Adrenal gland (tissue), 19 donors: ENCODE measurements at places on chromosomes 1 and 21. TPM values are rescaled to one million over a fixed set of nuclear protein-coding genes. Genes with fewer than 3 reads are reported as not detected.

DNA sequence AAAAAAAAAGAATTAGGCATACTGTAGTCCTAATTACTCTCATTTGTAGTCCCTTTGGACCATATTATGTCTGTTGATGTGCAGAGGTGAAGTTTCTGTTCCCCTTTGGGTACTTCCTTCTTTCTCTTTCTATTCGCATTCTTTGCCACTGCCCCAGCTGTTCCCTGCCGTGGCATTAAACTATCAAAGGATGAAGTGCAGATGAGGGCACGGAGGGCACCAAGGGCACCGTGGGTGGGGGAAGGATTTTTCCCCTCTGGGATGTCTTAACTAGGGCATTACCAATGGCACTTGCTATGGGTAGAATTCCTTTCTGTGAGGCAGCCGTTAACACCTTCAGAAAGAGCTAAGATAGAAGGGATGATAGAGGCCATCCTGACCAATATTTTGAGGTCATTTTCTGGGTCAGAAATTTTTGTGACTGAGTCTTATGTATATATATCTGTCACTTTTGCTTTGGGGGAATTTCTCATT lies 4.9 kb upstream of the MAPKAPK2 start:
- H3K36me3 ChIP-seq: no peaks in the 10 kb centered on the region
- no peaks in the 10 kb centered on the region for H3K27me3 ChIP-seq
- no peak overlapping the region for H3K4me3 ChIP-seq
- no peaks in the 10 kb centered on the region for H3K4me1 ChIP-seq

DNA sequence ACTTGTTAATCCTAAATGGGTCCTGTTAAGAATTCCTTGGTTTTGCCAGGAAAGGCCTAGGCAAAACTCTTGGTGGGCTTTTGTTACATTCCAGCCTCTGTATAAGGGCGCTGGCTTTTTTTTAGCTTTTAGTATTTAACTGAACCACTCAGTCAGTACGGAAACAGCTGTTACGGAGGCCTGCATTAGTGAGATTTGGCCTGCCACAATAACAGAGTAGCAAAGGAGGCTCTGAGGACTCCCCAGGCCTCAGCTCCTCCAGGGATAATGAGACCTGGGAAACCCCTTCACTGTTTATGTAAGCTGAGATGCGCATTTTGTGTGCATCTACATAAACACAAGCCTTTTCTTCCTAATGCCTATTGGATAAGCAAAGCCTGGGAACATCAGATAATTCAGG lies 210.2 kb downstream of the APP start:
- no peak for DNase-seq
- H3K27me3 ChIP-seq: no peaks in the 10 kb centered on the region
- no peaks in the 10 kb centered on the region for H3K36me3 ChIP-seq
- no peak overlapping the region for H3K27ac ChIP-seq

Gene RAB25
- not detected for total RNA-seq

Gene ALX3
- total RNA-seq: 0.17 TPM
